ENCODE measurements at places on chromosomes 6 and 20.

- peak; percentile 17 for DNase-seq
Observed at GRCh38 chr20:17225851-17226409, 910 bp upstream of the PCSK2 start.

- DNase-seq: peak; percentile 59
Observed at GRCh38 chr6:41546475-41546865, 289 bp downstream of the FOXP4 start.

- no peak for DNase-seq
Observed at GRCh38 chr20:64101731-64102621, 5.4 kb downstream of the NPBWR2 start.

GRCh38 chr6:144447472-144447871 lies 162.3 kb downstream of the UTRN start:
- peak; percentile 77 for DNase-seq

DNA sequence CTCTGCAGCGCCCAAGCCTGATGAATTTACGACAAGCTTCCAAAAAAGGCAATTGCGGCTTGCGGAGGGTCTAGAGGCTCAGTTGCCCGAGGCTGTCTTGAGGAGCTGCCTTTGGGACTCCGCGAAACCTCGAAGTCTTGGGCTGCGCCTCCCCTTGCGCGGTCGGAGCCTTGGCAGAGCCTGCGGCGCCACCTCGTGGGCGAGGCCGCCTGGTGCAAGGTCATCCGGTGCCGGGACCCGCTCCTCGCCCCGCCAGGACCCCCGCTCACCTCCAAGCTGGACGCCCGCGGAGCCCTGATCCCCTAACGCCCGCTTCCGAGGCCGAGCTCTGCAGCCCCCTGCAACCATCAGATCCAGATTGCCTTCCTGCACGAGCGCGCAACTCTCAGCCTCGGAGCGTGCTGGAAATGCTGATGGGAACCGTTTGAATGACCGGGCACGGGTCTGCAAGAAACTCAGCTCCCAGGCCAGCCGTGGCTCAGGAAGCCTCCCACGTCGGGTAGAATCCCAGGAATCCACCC lies 14.9 kb upstream of the FAM210B start:
- DNase-seq: peak; percentile 31

- DNase-seq: no peak
Observed at GRCh38 chr20:9143926-9144325, 75.0 kb downstream of the PLCB4 start.

GRCh38 chr6:24667378-24667803 lies 514 bp downstream of the ACOT13 start:
- no peak for DNase-seq

Data from fibroblast of skin of right biceps (primary cell).